BJ (cell line): ENCODE measurements at places on chromosomes 5 and 9.

DNA sequence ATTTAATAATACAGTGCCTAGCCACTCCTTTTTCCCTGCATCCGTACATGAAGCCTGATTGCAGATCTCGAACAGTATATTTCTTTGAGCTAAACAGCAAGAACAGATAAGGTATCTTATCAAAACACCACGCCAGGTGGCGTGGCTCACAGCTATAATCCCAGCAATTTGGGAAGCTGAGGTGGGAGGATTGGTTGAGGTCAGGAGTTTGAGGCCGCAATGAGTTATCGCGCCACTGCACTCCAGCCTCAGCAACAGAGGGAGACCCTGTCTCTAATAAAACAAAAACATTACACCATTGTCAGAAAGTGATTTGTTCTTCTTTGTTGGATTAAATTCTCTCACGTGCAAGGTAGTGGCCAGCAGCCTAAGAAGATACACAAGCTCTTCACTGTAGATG, 291.2 kb upstream of the DMRT1 start:
- no peak for DNase-seq

- DNase-seq = no peak
Observed at GRCh38 chr9:92432350-92432749, 8.1 kb upstream of the OMD start.

- no peak for DNase-seq
Observed at GRCh38 chr9:137030538-137031527, 1.1 kb downstream of the FUT7 start.

DNA sequence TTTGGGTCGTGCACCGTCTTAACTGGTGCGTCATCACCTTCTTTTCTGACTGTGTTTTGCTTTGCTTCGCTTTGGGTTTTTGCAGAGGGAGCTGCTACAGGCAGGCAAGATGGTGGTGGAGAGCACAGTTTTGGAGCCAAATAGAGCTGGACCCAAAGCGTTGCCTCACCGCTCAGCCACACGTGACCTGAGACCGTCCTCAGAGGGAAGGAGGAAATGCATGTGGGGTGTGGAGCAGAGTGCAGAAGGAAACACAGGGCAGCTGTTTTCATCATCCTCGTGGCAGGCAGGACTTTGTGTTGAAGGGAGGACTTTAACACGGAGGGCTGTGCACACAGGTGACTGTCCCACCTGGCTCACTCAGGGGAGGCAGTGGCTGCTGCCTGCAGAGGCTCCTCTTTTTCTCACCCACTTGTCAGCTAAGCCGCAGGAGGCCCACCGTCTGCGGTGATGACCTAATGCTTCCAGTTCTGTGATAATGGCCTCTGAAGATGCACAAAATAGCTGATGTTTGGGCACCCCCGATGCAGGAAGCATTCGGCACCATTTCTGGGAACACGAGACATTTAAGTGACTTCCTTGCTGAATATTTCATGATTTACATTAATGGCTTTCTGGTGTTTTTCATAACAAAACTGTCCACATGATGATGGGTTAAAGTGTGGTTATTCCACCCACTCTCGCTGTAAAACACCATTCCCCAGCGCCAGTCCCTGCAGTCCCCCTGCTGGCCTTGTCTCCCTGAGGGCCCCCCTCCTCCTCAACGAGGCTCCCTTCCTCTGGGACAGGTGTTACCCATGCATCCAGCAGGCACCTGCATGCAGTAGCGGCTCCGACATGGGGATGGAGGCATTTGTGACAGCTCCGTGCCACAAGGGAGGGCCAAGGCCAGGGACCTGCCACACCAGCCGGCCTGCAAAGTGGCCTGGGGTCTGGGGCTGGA, 12.4 kb upstream of the UBAC1 start:
- DNase-seq = no peak

DNA sequence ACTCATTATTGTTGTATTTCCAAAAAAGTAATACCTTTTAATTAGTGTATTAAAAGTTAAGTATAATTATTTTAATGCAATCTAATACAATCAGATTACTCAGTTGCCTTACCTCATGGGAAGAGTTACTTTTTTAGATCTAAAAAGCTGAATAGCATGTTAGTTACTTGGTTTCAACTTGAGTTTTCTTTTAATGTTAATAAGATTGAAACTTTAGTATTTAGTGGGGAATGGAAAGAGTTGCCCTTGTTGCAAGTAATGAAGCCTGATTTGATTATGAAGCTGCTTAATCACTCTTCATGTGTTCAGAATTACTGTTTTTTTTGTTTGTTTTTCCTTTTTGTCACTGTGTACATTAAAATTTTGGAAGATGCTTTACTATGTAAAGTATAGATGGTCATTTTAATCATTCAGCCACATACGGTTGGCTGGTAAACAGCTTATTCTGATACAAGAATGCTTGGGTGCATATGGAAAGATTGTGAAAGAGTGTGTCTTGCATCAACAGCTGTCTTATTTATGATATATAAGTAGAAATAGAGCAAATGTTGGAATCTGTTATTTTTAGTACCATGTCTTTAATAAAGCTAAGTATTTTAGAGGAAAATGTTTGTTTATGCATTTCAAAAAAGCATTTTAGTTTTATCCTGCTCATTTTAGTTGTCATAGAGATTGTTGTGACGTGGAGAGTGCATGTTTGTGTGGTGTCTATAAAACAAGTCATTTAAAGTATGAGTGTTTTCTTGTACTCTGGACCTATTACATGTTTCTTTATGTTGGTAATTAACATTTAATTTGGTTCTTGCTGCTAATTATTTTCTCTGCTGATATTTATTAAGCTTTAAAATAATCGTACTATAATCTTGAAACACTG, 36.4 kb downstream of the SREK1 start:
- DNase-seq = no peak
